ENCODE measurements at places on chromosomes 1 and 21.

DNA sequence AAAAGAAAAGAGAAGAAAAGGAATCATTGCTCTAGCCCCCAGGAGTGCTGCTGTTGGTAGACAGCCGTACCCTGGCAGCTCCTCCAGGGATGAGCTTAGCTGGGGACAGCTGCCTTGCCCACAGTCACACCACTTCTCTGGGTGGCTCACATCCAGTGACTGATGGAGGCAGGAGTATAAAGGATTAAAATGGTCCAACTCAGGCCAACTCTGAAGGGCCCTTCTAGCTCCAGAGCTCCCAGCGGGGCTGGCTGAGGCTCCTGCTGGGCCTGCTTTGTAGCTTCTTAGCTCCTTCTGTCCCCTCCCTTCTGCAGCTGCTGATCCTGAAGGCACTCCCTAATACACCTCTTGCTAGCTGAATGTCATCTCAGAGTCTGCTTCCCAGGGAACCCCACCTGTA lies 4.4 kb downstream of the CITED4 start:
- no peak for DNase-seq

- DNase-seq = no peak
These were observed 5.5 kb downstream of the FBXO2 start for GRCh38 chr1:11648732-11649158.

GRCh38 chr1:25999041-25999800 lies 1.4 kb upstream of the PAFAH2 start:
- DNase-seq = no peak

GRCh38 chr1:212655668-212656440 lies 43.8 kb downstream of the BATF3 start:
- no peak for DNase-seq

- no peak for DNase-seq
These were observed 39.0 kb upstream of the CASZ1 start for GRCh38 chr1:10835421-10835820.

DNA sequence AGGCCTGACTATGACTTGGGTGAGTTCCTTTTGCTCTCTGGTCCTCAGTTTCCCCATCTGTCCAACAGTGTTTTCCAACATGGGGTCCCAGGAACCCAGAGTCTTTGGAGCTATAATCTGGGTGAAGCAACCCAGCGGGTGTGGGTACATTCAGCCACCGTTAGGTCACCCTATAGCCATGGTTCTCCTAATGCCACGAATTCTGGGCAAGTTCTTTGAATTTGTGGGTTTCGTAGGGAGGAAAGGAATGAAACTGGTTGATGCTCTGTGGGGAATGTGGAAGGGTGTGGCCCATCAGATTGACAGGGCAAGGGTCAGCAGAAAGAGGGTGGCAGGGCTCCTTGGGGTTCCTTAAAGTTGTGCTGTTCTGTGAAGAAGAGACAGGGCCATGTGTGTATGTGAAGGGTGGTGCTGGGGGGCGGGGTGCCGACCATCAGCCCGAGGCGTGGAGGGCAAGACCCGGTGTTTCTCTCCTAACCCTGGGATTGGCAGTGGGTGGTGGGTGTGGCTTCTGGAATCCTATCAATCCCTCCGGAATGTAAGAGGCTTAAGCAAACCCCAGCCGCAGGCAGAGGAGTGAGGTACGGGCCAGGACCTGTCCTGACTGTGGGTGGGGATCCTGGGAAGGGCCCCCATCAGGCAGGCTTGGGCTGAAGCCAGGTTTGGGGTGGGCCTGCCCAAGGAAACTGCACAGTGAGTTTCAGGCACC lies 35.5 kb upstream of the ZNF362 start:
- no peak for DNase-seq

- no peak for DNase-seq
These were observed 13.0 kb upstream of the ERRFI1 start for GRCh38 chr1:8039071-8039470.

- DNase-seq = no peak
These were observed 111.4 kb downstream of the CACHD1 start for GRCh38 chr1:64581135-64581842.

- no peak for DNase-seq
These were observed 115.4 kb upstream of the TIAM1 start for GRCh38 chr21:31459457-31459856.

- no peak for DNase-seq
These were observed 11.0 kb downstream of the COL6A1 start for GRCh38 chr21:45992301-45993209.

GRCh38 chr1:62312698-62313097 lies 6.5 kb downstream of the KANK4 start:
- DNase-seq = no peak

DNA sequence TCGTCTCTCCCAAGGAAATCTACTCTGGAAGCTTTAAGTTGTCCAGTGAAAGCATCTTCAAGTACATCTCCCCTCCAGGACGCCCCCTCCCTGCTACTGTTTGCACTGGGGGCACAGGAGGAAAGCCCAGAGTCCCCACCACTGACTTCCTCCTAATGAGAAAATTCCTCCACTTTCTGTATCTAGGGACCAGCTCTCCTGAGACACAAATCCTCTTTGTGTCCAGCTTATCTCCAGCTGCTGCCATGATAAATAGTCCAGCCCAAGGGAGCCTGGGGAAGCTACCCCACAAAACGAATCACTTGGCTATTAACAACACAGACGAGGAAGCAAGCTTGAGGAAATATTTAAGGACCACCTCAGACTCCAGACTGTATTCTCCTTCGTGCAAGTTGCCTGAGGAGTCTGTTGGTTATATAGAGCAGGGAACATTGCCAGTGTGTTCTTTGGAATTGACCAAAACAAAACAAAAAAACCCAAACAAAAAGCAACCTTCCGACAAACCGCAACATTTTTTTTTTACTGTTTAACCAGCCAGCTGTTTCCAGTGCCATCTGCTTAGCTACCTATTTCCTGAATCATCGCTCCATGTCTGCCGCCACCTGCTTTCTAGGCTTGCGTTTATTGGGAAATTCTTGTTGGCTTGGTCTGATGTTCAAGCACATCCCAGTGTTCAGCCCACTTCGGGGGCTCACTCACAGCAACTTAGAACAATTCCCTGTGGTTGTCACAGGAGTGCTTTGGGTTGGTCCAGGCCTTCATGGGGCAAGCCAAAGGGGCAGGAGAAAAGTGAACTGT lies 7.7 kb downstream of the C1orf226 start:
- DNase-seq = no peak

- DNase-seq = no peak
These were observed at the start of gene DIRAS3 for GRCh38 chr1:68049941-68050878. Gene DIRAS3, minus strand, starts transcription at chr1:68050627. Its CDS starts 3,330 bp downstream, at chr1:68047297.

- no peak for DNase-seq
These were observed 22.9 kb upstream of the GFI1 start for GRCh38 chr1:92509619-92510018.

DNA sequence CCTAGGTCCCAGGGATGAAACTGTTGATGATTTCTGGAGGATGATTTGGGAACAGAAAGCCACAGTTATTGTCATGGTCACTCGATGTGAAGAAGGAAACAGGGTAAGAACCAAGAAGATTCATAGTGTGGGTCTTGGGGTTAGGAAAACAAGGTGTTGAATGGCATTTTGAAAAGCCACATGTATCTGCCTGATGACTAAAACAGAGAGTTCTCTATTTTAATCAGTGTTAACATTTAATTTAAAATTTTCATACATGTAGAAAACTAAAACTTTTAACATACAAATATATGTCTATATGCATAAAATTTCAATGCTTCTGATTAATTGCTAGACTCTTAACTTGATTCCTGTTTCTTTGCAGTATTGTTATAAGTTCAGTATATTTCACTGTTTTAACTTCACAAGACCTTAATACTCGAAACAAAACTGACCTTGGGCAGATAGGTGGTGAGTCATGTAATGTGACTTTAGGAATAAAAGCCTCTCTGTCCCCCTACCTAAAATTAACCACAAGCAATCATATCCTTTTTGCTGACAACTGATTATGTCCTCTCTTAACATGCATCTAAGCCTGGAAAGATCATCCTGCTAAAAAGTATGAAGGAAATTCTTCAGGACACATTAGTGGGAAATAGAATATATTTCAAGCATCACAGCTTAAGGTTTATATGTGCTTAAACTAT lies 95.6 kb downstream of the PTPRC start:
- DNase-seq = no peak

DNA sequence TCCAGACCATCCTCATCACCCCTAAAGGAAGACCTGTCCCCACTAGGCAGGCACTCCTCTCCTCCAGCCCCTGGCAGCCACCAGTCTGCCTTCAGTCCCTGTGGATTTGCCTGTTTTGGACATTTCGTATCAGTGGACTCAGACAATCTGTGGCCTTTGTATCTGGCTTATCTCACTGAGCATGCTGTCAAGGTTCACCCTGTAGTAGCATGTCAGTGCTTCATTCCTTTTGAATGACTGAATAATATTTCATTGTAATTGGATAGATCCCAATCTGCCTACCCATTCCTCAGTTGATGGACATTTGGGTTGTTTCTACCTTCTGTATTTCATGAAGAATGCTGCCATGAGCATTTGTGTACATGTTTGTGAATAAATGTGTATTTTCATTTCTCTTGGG lies 32.9 kb upstream of the RNF187 start:
- DNase-seq = no peak

DNA sequence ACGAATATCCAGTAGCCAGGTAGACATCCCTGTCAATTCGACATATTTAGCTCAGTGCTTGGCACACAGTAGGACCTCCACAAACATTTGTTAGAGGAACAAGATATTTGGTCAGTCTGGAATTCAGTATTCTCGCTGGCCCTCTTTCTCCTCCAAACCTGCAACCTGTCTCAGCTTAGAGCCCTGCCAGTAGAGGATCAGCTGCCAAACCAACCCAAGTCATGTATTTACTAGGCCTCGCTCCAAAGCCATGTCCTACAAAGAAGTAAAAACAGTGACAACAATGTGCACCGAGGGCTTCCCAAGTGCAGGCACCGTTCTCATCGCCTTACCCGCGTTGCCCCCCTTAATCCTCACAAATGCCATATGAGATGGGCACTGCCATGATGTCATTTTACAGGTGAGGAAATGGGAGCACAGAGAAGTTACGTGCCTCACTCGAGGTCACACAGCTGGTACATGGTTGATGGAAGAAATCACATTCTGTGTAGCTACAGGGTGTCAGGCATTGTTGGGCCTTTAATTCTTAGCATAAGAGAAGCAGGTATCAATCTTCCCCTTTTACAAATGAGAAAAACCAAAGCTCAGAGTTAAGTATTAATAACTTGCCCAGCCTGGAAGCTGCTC lies 26.0 kb upstream of the CDCA8 start:
- no peak for DNase-seq

GRCh38 chr1:81030441-81030840 lies 770.3 kb upstream of the ADGRL2 start:
- DNase-seq = no peak

GRCh38 chr1:9181990-9182783 lies 52.4 kb upstream of the H6PD start:
- peak; percentile 78 for DNase-seq
